ENCODE measurements at places on chromosomes 2 and 18. TPM values are rescaled to one million over a fixed set of nuclear protein-coding genes. Genes with fewer than 3 reads are reported as not detected.

DNA sequence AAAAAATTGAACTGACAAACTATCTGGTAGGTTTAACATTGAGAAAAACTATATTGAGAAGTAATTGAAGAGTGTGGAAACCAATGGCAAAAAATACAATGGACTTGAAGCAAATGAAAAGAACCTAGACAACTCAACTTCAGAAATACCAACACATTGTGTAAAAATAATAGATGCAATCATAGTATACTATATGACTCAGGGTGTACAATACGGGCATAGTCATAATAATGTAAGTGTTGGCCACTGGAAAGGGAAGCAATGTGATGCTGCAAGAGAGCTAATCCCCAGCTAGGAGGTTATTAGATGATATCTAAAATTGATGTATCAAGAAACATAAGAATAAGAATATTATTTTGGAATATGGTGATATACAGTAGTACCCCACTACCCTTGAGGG is 45.3 kb downstream of the SMAD7 start:
- DNase-seq, result no peak
- no peak overlapping the region for H3K27ac ChIP-seq
- H3K4me1 ChIP-seq, result peaks cover 15% of the 10 kb centered on the region
- H3K4me3 ChIP-seq, result no peak overlapping the region

GRCh38 chr18:54269893-54270844 is 852 bp downstream of the POLI start:
- no peaks in the 10 kb centered on the region for H3K27me3 ChIP-seq
- H3K4me3 ChIP-seq, result peak overlapping the region; percentile 92
- peaks cover 14% of the 10 kb centered on the region for H3K4me1 ChIP-seq
- DNase-seq, result peak; percentile 66

GRCh38 chr2:46974174-46974573 is 58.6 kb upstream of the MCFD2 start:
- H3K4me1 ChIP-seq, result peaks cover 22% of the 10 kb centered on the region
- H3K36me3 ChIP-seq, result no peaks in the 10 kb centered on the region
- no peak overlapping the region for H3K27ac ChIP-seq
- H3K4me3 ChIP-seq, result no peak overlapping the region
- no peak for DNase-seq
- no peaks in the 10 kb centered on the region for H3K27me3 ChIP-seq

DNA sequence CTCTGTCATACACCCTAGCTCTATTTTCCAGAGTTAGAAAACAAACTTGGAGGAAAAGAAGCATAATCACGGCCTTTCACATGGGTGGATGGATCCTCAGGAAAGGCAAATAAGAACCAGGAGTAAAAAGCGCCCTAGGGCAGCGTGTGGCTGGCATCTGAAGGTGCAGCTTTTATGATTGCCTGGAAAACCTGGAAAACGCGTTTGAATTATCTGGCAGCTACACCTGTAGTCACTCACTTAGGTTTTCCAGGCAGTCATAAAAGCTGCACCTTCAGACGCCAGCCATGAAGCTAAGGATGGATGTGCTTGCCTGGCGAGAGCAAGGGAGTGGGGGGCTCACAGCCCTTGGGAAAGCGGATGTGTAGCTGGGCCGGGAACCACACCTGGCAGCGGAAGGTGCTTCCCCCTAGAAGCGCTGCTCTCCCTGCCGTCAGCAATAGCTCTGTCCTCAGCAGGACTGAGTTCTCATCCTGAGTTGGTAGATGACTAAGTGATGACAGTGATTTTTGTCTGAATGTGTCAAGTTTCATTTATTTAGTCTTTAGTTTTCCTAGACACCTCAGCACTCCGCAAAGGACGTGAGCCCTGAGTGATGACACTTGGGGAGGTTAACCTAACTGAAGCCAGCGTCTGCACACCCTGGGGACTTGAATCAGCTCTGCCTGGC is 82.0 kb downstream of the DCDC2C start:
- DNase-seq, result no peak
- H3K36me3 ChIP-seq, result no peaks in the 10 kb centered on the region
- no peak overlapping the region for H3K27ac ChIP-seq
- H3K4me3 ChIP-seq, result no peak overlapping the region
- H3K27me3 ChIP-seq, result no peaks in the 10 kb centered on the region
- no peaks in the 10 kb centered on the region for H3K4me1 ChIP-seq

- no peak for DNase-seq
- no peaks in the 10 kb centered on the region for H3K27me3 ChIP-seq
- no peaks in the 10 kb centered on the region for H3K36me3 ChIP-seq
- H3K27ac ChIP-seq, result no peak overlapping the region
Observed at GRCh38 chr2:7225848-7226247, 308.6 kb downstream of the RNF144A start.

The LONRF2 gene
- total RNA-seq, result 2.5 TPM

DNA sequence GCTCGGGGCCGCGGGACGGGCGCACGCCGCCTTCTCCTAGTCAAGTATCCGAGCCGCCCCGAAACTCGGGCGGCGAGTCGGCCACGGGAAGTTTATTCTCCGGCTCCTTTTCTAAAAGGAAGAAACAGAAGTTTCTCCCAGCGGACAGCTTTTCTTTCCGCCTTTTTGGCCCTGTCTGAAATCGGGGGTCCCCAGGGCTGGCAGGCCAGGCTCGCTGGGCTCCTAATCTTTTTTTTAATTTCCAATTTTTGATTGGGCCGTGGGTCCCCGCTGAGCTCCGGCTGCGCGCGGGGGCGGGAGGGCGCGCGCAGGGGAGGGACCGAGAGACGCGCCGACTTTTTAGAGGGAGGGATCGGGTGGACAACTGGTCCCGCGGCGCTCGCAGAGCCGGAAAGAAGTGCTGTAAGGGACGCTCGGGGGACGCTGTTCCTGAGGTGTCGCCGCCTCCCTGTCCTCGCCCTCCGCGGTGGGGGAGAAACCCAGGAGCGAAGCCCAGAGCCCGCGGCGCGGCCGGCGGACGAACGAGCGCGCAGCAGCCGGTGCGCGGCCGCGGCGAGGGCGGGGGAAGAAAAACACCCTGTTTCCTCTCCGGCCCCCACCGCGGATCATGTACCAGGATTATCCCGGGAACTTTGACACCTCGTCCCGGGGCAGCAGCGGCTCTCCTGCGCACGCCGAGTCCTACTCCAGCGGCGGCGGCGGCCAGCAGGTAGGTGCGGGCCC is 617 bp downstream of the FOSL2 start:
- peak overlapping the region; percentile 98 for H3K4me3 ChIP-seq
- H3K27ac ChIP-seq, result peak overlapping the region; percentile 100
- peaks cover 32% of the 10 kb centered on the region for H3K4me1 ChIP-seq
- no peaks in the 10 kb centered on the region for H3K27me3 ChIP-seq

The SPP2 gene
- not detected for total RNA-seq

DNA sequence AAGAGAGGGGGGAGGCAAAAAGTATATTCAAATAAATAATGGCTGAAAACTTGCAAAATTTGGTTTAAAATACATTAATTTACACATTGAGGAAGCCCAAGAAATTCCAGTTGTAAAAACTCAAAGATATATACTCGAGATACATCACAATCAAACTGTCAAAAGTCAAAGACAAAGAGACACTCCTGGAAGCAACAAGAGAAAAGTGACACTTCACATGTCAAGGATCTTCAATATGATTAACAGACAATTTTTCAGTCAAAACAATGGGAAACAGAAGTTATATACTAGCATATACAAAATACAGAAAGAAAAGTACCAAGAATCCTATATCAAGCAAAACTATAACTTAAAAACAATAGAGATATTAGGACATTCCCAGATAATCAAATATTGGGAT is 170.2 kb downstream of the CCDC178 start:
- DNase-seq, result no peak
- no peak overlapping the region for H3K27ac ChIP-seq
- H3K4me1 ChIP-seq, result no peaks in the 10 kb centered on the region
- no peak overlapping the region for H3K4me3 ChIP-seq

The CYTIP gene
- 4.9 TPM for total RNA-seq

DNA sequence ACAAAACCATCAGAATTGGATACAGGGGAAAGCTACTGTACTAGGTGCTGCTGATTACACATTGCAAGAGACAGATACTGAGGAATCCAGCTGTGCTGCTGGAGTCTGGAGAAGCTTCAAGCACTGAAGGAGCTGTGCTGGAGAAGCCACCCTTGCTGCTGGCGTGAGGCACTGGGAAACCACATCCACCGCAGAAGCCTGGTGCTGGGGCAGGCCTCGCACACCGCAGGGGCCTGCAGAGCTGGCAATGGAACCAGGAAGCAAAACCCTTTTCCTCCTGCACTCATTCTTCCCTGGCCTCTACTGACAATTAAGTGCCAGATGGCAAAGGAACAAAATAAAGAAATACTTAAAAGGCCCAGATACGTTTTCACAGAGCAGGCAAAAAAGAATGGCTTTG is 94.4 kb upstream of the MSH6 start:
- no peak for DNase-seq
- H3K4me3 ChIP-seq, result no peak overlapping the region
- no peak overlapping the region for H3K27ac ChIP-seq

DNA sequence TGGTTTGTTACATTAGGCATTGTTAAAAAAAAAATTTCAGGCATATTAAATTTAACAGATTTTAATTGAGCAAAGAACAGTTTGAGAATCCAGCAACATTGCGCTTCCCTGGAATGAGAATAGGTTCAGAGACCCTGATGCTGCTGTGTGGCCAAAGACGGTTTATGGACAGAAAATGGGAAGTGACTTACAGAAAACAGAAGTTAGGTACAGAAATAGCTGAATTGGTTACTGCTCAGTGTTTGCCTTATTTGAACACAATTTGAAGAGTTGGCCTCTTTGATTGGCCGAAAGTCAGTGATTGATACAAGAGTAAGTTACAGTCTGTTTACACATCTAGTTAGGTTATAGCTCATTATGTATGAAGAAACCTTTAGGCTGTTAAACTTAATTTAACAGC is 6.0 kb upstream of the NEDD4L start:
- H3K4me1 ChIP-seq, result peaks cover 10% of the 10 kb centered on the region
- H3K4me3 ChIP-seq, result no peak overlapping the region
- no peaks in the 10 kb centered on the region for H3K36me3 ChIP-seq
- no peak for DNase-seq
- H3K27ac ChIP-seq, result no peak overlapping the region

- no peak for DNase-seq
- H3K4me1 ChIP-seq, result no peaks in the 10 kb centered on the region
- peaks cover 40% of the 10 kb centered on the region for H3K27me3 ChIP-seq
- no peak overlapping the region for H3K27ac ChIP-seq
Observed at GRCh38 chr2:241870611-241871537, 1.3 kb downstream of the RTP5 start.
